Upper lobe of right lung (tissue), 1 donor: ENCODE measurements at places on chromosomes 12 and 14. TPM values are rescaled to one million over a fixed set of nuclear protein-coding genes. Genes with fewer than 3 reads are reported as not detected.
A peak's percentile ranks its signal among the peaks of the same experiment; 100 is the strongest.

The TAS2R20 gene
- total RNA-seq, result 1.2 TPM

DNA sequence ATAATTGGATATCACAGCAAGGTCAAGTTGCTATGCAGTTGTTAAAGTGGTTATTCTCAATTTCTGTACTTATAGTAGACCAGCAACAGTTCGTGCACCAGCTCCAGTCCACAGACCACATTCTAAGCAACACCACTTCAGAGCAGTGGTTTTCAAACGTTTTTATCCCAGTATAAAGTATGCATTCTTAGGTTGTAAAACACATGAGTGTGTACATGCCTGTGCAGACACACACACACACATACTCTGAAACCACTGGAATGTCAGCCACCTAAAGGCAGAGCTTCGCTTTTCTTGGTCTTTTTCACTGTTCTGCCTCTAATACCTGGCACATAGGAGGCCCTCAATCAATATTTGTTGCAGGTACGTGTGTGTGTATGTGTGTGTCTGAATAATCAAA lies 22.2 kb upstream of the C12orf71 start:
- no peaks in the 10 kb centered on the region for H3K36me3 ChIP-seq
- H3K4me3 ChIP-seq, result no peak overlapping the region
- H3K4me1 ChIP-seq, result peaks cover 4% of the 10 kb centered on the region

DNA sequence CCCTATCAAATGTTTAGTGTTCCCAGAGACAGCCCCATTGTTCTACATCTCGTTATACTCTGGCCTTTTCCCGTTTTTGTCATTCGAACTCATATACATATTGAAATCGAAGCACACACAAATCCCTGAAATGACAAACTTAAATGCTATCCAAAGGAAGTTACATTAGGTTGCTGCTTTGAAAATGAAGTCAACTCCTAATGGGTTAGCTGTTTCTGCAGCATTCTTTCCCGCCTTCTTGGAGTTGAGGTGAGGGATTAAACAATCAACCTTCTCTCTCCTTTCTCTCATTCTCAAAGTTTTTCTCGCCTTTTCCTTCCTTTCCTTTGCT lies 642 bp upstream of the PHC1 start:
- no peaks in the 10 kb centered on the region for H3K27me3 ChIP-seq
- DNase-seq, result no peak
- peak overlapping the region; percentile 89 for H3K27ac ChIP-seq
- peak overlapping the region; percentile 71 for H3K4me3 ChIP-seq

GRCh38 chr12:22541496-22542155 lies 2.7 kb downstream of the C2CD5 start:
- no peak overlapping the region for H3K27ac ChIP-seq
- peaks cover 52% of the 10 kb centered on the region for H3K4me1 ChIP-seq
- DNase-seq, result no peak
- H3K27me3 ChIP-seq, result no peaks in the 10 kb centered on the region
- no peaks in the 10 kb centered on the region for H3K36me3 ChIP-seq
- no peak overlapping the region for H3K4me3 ChIP-seq

DNA sequence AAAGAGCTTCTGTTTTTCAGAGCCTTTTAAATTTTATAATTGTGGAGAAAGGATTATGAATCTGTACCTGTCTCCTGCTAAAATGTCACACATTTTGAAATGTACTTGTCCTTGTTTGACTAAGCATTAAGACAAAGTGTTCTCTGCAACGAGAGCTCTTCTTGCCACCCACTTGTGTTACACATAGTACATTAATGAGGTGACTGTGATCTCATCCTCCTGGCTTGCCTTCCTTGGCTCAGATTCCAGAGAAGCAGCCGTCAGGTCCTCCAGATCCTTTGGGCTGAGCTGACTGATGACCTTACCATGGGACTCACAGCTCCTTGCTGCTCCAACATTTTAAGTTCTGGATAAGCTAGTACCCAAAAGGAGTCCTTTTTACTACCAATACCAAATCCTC lies 81.4 kb downstream of the BBS10 start:
- H3K36me3 ChIP-seq, result no peaks in the 10 kb centered on the region
- peak; percentile 68 for DNase-seq
- no peaks in the 10 kb centered on the region for H3K27me3 ChIP-seq
- no peak overlapping the region for H3K4me3 ChIP-seq
- H3K4me1 ChIP-seq, result peaks cover 24% of the 10 kb centered on the region

DNA sequence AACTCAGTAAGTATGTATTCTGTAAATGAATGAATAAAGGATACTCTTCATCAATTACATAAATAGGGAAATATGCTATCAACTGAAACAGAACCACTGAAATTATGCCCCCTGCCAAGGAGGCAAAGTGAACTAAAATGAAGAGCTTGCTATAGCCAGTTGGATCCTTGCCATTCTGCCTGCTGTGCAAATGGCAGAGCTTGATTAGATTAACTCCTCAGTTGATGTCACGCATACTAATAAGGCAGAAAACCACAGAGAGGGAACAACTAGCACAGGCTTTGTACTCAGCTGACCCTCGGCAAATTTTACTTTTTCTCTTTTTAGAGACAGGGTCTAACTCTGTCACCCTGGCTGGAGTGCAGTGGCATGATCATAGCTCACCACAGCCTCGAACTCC lies 36.7 kb upstream of the FERMT2 start:
- H3K4me3 ChIP-seq, result no peak overlapping the region
- no peaks in the 10 kb centered on the region for H3K4me1 ChIP-seq
- no peaks in the 10 kb centered on the region for H3K27me3 ChIP-seq
